ENCODE measurements at places on chromosomes 4 and X.

GRCh38 chr4:12071316-12071715 is 642.6 kb upstream of the HS3ST1 start:
- DNase-seq, result no peak

DNA sequence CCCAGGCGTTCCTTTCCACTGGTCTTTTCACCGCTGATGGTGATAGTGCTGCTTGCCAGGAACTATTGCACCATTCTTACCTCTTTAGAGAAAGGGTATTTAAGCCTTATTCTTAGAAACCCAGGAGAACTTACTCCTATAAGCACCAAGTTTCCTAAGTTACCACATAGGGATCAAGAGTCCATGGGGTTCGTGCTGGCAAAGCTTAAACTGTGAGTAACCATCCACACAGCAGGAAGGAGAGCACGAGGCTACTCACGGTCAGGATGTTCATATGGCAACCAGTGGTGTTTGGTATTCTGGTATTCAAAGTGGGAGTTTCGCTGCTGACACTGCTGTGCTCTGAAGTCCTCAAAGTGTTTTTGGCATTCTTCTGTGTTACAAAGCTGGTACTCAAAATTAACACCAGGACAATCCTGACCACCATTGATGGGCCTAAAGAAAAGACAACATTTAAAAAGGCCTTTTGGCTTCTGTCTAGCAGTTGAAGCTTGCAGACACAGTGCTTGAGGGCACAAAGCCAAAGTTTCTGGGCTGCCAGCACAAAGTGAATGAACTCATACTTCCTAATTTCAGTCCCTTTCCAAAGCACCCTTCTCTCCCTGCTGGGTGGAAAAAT is 256.9 kb downstream of the ADAMTS3 start:
- peak; percentile 86 for DNase-seq

- no peak for DNase-seq
These were observed 14.6 kb downstream of the CTBP1 start for GRCh38 chr4:1234309-1234695.

DNA sequence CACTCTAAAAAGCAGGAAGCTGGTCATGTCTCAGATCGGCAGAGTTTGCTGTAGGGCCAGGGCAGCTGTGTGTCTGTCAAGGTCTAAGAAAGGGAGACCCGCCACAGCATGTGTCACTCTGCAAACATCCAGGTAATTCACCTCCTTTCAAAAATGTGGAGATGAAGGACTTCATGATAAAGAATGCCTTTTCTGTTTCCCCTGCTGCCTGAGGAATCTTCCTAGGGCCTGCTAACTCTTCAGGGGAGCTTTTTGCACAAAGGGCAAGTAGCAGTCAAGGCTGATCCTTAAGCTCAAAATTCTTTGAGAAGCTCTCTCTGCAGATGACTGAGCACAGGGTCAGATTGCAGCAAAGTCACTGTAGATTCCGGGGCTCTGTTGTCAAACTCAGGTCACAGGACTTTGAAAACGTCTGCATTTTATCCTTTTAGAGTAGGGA is 21.1 kb downstream of the RASL11B start:
- no peak for DNase-seq

GRCh38 chr4:55080174-55080865 is 45.1 kb downstream of the KDR start:
- DNase-seq, result peak; percentile 73

GRCh38 chrX:24149351-24150050 is at the start of gene ZFX:
ZFX (plus strand) TSS chrX:24149729; CDS start chrX:24172743, 23,014 bp downstream.
- DNase-seq, result peak; percentile 64

GRCh38 chr4:158523990-158524535 is 2.4 kb downstream of the RXFP1 start:
- DNase-seq, result no peak

GRCh38 chr4:17206829-17207801 is 304.8 kb downstream of the QDPR start:
- DNase-seq, result no peak

DNA sequence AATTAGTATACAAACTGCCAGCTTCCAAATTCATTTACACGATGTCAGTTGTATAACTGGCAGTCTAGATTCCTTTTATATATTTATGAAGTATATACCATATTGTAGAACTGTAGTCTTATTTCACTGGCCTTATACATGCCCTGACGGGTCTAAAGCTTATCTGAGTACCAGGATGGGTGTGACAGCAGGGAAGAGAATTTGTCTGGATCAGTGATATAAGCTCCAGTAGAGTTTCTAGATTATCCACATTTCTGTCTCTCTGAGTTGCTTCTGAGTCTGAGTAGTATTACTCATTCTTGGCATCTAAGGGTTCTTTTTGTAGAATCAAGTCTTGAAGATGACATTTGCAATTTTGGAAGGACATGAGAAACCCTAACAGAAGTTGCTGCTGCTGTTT is 101.3 kb downstream of the RPA4 start:
- DNase-seq, result no peak

- no peak for DNase-seq
These were observed 364.3 kb upstream of the CT83 start for GRCh38 chrX:116827063-116827462.

GRCh38 chrX:11579636-11580600 is 85.8 kb downstream of the ARHGAP6 start:
- DNase-seq, result peak; percentile 39

GRCh38 chrX:20412871-20413486 is 146.3 kb upstream of the RPS6KA3 start:
- DNase-seq, result no peak

GRCh38 chr4:158529505-158529904 is 7.8 kb downstream of the RXFP1 start:
- DNase-seq, result no peak

GRCh38 chr4:21753084-21753760 is 195.3 kb downstream of the KCNIP4 start:
- no peak for DNase-seq

GRCh38 chr4:42252315-42252714 is 99.9 kb upstream of the BEND4 start:
- no peak for DNase-seq

GRCh38 chr4:143253166-143253565 is 68.4 kb downstream of the USP38 start:
- DNase-seq, result no peak

- no peak for DNase-seq
These were observed 6.0 kb upstream of the NEXMIF start for GRCh38 chrX:74931214-74931613.

GRCh38 chrX:40300286-40300890 is 202.6 kb upstream of the BCOR start:
- DNase-seq, result no peak

Data from fibroblast of skin of abdomen (primary cell).